ENCODE measurements at places on chromosomes 4 and X.

DNA sequence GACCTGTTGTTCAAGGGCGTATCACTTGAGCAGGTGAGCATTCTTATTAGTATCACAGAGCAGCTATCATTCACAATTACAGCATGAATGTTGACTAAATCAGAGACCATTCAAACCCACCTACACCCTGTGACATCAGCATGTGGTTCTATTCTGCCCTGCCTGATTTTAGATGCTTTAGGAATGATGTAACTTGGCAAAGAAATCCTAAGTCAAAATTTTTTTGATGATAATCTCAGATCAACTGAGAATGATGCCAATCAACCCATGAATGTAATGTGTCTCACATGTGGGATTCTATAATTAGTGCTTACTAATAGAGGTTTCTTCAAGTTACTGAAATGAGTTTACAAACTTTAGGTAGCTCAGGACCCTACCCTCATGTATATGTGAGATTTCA, 13.4 kb upstream of the CHIC2 start:
- DNase-seq, result no peak

GRCh38 chrX:30027636-30028035, 187.7 kb upstream of the MAGEB2 start:
- DNase-seq, result no peak

DNA sequence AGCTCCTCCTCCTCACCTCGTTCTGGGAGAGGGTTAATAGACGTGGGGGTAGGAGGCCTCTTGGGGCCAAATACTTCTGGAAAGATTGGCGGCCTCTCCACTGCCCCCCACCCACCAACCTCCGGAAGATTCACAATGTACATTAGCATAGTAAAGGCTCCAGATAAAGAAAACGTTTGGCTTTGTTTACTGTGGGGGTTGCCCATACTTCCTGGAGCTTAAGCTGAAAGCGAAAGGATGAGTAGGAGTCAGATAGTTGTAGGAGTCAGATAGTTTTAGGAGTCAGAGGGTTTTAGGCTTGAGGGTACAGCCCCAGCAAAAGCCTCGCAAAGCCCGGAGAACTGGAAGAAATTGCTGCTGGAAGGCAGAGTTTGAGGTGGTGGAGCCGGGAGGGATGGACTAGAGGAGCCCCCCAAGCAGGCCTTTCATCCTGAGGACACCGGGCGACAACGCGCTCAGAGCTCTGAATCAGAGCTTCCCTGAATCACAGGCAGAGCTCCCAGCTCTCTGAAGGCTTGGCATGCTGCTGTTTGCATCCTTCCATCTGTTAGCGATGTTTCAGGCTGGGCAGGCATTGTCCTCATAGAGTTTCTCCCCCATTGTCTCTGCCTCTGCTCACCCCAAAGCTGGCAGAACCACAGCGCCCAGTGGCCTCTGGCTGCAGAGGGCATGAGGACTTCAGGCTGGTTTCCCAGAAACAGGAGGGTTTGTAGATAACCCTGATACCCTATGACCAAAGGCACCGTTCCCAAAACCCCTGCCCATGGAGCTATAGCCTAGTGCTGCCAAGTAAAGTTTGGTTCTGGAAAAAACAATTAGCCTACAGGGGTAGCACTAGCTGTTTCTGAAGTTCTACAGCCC, 280.7 kb downstream of the BCOR start:
- DNase-seq, result no peak

DNA sequence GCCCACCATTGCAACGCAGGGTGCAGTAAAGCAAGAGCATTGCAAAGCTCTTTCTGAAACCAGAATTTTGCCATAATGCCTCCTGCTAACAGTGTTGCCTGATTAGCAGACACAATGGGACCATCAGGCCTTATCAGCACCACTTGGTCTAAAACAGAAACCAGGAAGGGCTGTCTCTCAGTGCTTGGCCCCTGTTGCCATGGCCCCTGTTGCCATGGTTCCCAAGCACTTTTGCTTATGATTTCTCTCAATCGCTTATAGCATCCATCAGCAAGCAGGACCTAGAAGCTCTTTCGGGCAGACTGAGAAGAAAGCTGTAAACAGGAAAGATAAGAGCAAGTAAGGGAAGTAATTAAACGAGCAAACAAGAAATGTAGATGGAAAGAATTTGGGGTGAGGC, 36.8 kb downstream of the RTL5 start:
- no peak for DNase-seq

DNA sequence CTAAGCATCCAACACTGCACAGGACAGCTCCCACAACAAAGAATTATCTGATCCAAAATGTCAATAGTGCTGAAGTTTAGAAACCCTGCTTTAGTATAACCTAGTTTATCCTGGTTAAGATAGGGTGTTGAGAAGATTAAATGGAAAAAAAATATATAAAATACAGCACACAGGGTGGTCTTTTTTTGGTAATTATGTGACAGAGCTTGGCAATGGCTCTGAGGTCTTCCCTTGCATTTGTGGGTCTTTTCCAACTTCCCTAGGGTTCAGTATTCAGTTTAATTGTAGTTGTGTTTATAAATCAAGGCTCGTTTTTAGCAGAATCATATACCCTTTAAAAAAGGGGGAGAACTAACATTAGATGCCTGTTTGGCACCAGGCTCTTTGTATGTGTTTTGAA, 36.6 kb downstream of the REPS2 start:
- no peak for DNase-seq

GRCh38 chr4:103099691-103100392, at the start of gene BDH2:
Gene BDH2, minus strand, starts transcription at chr4:103099834. Its CDS starts 3,580 bp downstream, at chr4:103096254.
- DNase-seq, result no peak

DNA sequence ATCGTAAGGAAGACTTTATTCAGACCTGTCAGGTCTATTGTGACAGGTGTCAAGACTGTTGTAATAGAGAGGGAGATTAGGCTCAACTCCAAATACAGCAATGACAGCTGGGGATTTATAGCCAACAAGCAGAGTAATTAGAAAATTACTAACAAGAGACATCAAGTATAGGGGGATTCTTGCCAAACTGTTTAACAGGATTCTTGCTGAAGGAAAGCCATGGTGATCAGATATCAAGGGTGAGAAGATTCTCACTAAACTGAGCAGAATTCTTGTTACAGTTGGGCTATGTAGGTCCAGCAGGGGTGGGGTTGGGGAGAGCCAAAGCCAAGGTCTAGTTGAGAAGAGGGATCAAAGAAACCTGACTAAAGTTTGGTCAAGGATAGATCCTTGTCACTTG, 461.0 kb upstream of the GALNT7 start:
- no peak for DNase-seq

GRCh38 chr4:113157086-113157857, 107.8 kb downstream of the ANK2 start:
- DNase-seq, result no peak

DNA sequence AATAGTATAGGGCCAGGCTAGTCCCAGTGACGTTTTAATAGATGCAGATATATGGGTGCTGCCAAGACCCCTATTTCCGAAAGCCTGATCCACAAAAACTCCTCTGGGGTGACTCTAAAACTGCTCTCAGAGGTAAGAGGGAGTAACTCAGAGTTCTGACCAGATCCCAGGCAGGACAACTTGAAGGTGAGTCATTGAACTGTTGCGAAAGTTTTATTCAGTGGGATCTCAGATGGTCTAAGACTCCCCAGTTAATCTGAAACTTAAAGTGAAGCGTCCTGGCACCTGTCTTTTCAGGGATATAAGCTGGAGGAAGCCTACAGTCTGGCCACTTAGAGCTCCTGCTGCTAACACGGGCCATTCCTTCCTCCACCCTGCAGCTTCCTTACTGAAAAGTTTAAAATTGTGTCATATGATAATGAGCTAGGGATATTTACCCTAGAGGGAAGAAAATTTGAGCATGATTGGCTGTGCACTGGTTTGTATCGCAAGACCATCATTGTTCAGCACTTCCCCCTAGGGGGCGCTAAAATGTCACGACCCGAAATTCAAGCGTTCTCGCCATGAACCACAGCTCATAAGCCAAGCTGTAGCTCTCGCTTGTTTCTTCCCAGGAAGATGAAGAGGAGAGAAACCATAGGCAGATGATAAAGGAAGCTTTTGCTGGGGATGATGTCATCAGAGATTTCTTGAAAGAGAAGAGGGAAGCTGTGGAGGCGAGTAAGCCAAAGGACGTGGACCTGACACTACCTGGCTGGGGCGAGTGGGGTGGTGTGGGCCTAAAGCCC, 19.5 kb downstream of the UTP14A start:
- peak; percentile 89 for DNase-seq

DNA sequence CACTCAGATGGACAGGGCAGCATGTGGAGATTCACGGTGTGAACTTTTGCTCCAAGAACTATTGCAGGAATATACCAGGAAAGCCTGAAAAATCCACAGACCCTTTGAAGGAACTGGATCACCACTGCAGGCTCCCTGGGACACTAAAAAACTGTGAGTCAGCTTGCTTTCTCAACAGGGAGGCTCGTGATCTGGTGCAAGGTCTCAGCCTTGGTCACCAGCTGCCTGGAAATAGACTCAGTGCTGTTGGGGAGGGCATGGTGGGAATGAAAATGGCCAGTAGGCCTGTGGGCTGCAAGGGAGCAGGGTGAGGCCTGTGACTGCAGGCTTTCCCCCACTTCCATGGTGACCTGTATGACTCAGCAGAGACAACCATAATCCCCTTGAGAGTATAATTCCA, 426.4 kb upstream of the RPS6KA3 start:
- no peak for DNase-seq

DNA sequence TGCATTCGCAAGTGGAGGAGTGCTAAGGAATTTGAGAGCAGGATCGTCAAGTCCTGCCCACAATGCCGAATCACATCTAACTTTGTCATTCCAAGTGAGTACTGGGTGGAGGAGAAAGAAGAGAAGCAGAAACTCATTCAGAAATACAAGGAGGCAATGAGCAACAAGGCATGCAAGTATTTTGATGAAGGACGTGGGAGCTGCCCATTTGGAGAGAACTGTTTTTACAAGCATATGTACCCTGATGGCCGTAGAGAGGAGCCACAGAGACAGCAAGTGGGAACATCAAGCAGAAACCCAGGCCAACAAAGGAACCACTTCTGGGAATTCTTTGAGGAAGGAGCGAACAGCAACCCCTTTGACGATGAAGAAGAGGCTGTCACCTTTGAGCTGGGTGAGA, 100.2 kb upstream of the MED14 start:
- DNase-seq, result no peak

DNA sequence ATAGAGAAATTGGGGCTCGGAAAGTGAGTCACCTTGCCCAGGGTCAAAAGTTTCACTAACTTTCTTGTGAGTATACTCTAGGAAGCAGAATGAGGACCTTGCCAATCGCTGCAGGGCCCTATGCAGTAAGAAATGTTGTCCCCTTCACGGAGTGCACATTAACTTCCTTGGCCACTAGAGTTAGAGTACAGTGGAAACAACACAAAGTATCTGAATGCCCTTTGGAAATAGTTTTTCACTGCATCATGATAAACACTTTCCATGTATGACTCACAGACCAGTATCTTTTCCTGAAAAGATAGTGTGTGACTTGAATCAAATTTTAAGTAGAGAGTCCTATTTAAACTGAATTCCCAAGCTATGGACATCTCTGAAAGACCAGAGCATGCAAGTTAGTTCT, 45.5 kb upstream of the STK26 start:
- DNase-seq, result no peak

- DNase-seq, result no peak
These were observed 157.0 kb downstream of the CBLL2 start for GRCh38 chrX:22429704-22430103.

DNA sequence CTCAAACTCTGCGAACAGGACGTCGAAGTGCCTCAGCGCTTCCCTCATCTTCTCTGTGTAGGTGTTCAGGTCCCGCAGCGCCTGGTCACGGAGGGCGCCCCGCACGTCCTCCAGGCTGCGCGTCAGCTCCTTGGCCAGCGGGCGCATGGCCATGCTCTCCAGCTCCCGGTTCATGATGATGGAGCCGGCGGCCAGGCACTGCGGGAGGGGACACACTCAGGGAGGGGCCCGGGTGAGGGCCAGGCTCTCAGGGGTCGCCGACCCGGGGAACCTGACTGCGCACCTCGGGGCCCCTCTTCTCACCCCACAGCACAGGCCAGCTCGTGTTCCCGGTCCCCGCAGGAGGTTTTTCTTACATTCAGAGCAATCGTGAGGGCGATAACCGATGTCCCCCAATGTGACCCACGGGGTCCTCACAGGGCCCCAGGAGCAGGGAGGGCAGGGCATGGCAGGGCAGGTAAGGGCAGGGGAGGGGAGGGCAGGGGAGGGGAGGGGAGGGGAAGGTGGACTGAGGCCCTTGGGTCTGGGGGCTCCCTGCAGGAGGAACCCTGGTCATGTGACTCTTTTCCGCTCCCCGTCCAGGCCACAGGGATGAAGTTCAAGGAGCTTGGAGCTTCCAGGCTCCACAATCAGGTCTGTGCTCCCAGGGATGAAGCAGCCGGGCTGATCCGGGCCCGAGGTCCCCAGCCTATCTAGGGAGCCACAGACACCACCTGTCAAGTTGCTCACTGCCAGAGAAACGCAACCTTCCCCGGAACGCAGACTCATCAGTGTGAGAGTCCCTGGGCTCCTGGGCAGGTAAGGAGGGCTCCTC, 77.8 kb upstream of the MXD4 start:
- no peak for DNase-seq
